Germinal center (tissue), 1 donor: ENCODE measurements at places on chromosomes 5 and 9.
A peak's percentile ranks its signal among the peaks of the same experiment; 100 is the strongest.

DNA sequence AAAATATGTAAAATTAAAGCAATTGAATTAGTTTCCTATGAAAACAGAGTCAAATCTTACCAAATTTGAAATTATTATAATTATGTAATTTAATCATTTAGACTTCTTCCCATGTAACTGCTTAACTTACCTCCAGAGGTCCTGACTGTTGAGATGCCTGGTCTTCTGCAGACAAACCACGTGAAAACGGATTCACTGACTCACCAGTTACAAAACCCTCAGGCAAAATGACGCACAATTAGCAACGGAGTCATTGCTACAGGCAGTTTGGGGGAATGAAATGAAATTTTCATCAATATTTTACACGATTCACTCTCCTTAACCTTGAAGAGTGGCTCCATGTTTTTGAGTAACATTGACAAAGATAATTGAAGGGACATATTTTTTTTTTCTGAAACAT lies 460.8 kb downstream of the MTRR start:
- no peak for DNase-seq

- DNase-seq: no peak
These were observed 401.0 kb upstream of the SLC24A2 start for GRCh38 chr9:20189871-20190270.

DNA sequence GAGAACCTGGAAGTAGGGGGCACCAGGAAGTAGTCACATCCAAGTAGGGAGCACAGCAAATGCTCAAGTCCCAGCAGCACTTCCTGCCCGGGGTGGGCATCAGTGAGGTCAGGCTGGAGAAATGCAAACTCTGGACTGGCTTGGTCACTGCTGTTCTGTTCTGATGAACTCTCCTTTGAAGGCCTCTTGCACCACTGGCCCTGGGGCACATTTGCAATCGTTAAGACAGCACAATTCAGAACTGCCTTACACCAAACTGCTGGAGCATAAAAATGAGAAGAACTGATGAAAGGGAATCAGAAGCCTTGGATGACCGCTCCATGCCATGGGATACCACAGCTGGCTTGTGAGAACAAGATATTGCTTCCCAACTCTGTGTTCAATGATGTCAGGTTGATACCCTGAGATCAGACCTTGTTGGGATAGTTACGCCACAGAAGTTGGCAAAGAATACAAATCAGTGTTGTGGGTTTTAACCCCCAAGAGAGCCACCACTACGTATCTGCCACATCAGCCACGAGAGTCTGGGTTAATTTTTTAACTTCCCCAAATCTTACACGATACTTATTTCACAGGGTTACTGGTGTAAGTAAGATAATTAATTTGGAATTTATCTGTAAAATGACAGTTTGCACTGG lies 42.3 kb upstream of the ZSWIM6 start:
- no peak for DNase-seq

GRCh38 chr9:114367772-114368569 lies 19.8 kb downstream of the AKNA start:
- no peak for DNase-seq

- no peak for DNase-seq
These were observed 55.6 kb downstream of the PTPDC1 start for GRCh38 chr9:94139672-94140417.

DNA sequence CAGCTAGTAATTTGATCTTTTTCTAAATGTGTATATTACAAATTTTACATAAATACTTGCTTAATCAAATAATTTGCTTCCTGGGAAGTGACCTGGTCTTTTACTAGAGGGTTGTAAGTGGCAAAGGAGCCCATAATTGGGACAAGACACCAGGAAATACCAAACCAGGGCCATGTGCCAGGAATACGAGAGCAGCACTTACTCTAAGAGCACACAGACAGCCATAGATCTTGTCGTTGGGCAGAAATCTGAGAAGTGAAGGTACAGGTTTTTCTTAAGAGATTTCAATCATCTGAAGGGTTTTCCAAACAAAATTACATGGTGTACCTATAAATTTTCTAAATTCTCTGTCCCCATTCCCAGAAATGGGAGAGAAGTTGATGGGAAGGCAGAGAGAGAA lies 179.3 kb downstream of the HINT1 start:
- no peak for DNase-seq

DNA sequence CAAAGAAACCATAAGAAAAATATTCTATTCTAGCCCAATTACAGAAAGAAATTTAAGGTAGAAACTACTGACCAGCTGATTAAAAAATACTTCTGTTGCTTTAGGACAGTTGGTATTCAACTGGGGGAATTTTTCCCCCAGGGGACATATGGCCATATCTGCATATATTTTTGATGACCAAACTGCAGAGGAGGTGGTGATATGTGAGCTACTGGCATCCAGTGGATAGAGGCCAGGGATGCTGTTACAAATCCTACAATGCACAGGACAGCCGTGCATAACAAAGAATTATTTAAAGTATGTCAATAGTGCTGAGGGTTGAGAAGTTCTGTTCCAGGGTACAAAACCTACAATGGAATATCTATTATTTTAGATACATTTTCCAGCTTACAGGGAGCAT lies 24.0 kb downstream of the ZFR start:
- no peak for DNase-seq

GRCh38 chr9:752201-752600 lies 89.3 kb upstream of the DMRT1 start:
- DNase-seq: no peak

DNA sequence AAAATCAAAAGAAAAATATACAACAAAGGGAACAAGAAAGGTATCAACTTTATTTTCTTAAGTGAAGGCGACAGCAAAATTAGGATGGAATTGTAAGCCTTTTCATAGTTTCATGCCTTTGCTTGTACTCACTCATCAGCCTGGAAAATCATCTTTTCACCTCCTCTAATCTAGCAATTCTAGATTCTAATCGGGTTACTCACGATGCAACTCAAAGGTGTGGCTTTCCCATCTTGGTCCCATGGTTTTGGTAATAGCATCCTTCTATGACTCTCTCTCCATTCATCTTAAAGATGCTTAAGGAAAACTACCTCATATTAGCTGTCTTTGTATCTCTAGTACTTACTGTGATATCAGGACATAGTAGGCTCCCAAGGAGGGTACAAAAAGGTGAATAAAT lies 30.5 kb downstream of the DNAH5 start:
- DNase-seq: no peak

- DNase-seq: no peak
These were observed 228.9 kb upstream of the MVB12B start for GRCh38 chr9:126097679-126098078.

- DNase-seq: no peak
These were observed 47.2 kb downstream of the INSYN2B start for GRCh38 chr5:169933127-169933526.

DNA sequence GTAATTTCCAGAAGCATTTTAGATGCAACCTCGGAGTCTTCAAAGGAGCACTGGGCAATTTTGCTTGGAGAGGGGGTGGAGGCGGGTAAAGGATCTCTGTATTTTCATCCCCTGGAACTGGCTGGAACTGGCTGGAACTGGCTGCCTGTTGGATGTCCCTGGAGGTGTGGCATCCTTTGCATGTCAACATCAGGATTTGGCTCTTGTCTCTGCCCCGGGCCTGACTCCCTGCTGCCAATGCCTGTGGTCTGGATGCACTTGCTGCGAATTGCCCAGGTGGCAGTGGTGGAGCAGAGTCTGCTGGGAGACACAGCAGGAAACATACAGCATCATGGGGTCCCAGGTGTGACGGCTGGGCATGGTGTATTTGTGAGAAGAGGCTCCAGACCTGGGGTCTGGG lies 391.3 kb downstream of the GADD45G start:
- DNase-seq: no peak

GRCh38 chr9:3525096-3525835 lies 535 bp downstream of the RFX3 start:
- peak; percentile 28 for DNase-seq

DNA sequence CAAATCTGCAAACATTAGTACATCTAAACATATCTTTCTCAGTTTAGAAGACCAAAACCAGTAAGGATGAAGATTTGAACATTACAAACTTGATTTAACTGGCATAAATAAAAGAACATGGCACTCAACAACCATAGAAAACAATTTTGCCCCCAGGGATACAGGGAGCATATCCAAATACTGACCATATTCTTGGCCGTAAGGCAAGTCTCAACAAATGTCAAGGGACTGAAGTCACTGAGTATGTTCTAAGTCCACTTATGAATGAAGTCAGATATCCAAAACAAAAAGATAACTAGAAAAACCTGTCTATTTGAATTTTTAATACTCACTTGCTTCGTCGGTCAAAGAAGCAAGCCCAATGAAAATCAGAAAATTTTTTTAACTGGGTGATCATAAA lies 14.1 kb downstream of the FEM1C start:
- no peak for DNase-seq

- DNase-seq: no peak
These were observed 44.7 kb downstream of the CCL28 start for GRCh38 chr5:43367453-43367852.

GRCh38 chr9:89749500-89750116 lies 144.8 kb downstream of the GADD45G start:
- DNase-seq: no peak
